Stomach (tissue), 19 donors: ENCODE measurements at places on chromosomes 6 and 20. TPM values are rescaled to one million over a fixed set of nuclear protein-coding genes. Genes with fewer than 3 reads are reported as not detected.

COX4I2 gene
- 4.8 TPM for polyA plus RNA-seq

C20orf202 gene
- polyA plus RNA-seq: not detected

DNA sequence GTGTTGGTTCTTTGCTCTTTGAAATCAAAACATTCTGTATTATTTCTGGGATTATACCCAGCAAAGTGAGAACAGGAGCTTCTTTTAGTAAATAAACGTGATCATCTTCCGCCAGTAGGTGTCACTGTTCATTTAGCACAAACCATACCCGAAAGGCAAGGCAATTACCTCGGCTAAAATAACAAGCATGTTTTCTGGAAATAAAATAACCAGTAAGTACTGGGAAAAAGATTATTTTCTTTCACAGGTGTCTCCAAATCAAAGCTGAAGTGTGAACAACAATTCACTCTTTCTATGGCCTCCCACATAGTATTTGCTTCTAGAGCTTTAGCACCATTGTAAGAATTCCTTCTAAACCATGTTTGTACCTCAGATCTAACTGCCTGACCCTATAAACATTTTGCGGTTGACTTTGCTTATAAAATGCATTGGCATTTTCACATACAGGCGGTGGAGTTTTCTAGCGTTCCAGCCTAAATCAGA is 144.6 kb upstream of the AGPAT4 start:
- H3K27me3 ChIP-seq: no peaks in the 10 kb centered on the region
- H3K27ac ChIP-seq: no peak overlapping the region
- no peak for DNase-seq
- no peaks in the 10 kb centered on the region for H3K4me1 ChIP-seq
- no peaks in the 10 kb centered on the region for H3K36me3 ChIP-seq

DNA sequence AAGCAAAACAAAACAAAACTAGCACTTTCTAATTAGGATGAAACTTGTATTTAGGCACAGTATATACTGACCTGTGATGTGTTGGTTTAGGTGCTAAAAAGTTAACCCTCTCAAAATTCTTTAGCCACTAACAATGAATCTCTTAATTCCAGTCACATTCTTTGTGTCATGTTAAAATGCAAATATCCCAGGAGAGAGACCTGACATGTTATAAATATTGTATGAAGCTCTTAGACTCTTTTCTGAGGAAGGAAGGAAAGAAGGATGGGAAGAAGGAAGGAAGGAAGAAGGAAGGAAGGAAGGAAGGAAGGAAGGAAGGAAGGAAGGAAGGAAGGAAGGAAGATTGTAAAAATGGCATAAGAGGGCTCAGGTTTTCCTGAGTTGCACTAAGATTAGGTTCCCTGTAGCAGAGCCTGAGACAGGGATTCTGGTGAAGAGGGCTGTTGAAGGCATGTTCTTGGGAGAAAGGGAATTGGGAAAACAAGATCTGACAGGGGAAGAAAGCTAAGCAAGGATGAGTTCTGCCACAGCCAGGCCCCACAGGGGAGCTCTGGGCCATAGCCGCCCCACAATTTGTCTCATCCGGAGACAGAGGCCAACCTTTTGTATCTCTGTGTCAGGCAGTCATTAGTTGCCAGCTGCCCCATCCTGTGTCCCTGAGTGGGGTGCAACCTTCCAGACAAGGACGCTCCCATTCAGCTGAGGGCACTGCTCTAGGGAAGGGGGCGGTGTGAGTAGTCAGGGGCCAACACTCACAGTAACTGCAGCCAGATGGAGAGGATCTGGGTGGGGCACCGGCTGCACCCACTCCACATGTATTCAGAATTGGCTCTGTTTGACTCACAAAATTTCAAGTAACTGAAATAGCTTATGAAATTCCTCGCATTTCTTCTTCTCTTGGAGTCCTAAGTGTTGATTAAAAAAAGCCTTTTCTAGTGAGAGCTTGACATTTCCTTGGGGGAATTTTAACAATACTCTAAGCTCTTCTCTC is 189.3 kb upstream of the ARG1 start:
- DNase-seq: no peak
- no peaks in the 10 kb centered on the region for H3K36me3 ChIP-seq
- no peaks in the 10 kb centered on the region for H3K4me1 ChIP-seq
- H3K4me3 ChIP-seq: no peak overlapping the region
- H3K27ac ChIP-seq: no peak overlapping the region
- no peaks in the 10 kb centered on the region for H3K27me3 ChIP-seq

GRCh38 chr20:3901028-3901705 is 12.0 kb downstream of the PANK2 start:
- H3K27me3 ChIP-seq: no peaks in the 10 kb centered on the region
- H3K4me1 ChIP-seq: peaks cover 38% of the 10 kb centered on the region
- H3K36me3 ChIP-seq: no peaks in the 10 kb centered on the region
- H3K4me3 ChIP-seq: no peak overlapping the region
- H3K27ac ChIP-seq: peak overlapping the region; percentile 33

GRCh38 chr6:36571122-36572043 is 22.8 kb upstream of the SRSF3 start:
- no peaks in the 10 kb centered on the region for H3K36me3 ChIP-seq
- H3K4me1 ChIP-seq: no peaks in the 10 kb centered on the region
- no peaks in the 10 kb centered on the region for H3K27me3 ChIP-seq
- no peak overlapping the region for H3K27ac ChIP-seq
- H3K4me3 ChIP-seq: no peak overlapping the region

DNA sequence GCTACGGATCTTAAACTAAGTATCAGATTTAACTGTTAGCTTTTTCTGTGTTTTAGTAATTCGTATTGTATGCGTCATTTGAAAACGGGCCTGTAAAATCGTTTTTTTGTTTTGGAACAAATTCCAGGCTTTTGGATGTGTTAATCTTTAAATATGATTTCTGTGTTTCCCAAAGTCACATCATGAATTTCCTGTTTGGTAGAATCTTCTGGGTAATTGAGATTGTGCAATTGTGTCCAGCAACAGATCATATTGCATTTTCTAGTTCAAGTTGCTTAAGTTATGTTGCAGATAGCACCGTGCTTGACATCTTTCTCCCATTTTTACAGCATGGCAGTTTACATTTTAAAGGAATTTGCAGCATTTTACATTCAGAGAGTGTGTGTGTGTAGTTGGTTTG is 1.9 kb downstream of the MAPK14 start:
- peaks cover 53% of the 10 kb centered on the region for H3K4me1 ChIP-seq
- DNase-seq: no peak
- H3K27ac ChIP-seq: peak overlapping the region; percentile 94
- peak overlapping the region; percentile 87 for H3K4me3 ChIP-seq
- H3K27me3 ChIP-seq: peaks cover 2% of the 10 kb centered on the region

GRCh38 chr6:36735110-36736071 is 37.8 kb downstream of the RAB44 start:
- peaks cover 20% of the 10 kb centered on the region for H3K4me1 ChIP-seq
- peak overlapping the region; percentile 27 for H3K4me3 ChIP-seq
- no peaks in the 10 kb centered on the region for H3K36me3 ChIP-seq

PRPH2 gene
- 0.38 TPM for polyA plus RNA-seq

DNA sequence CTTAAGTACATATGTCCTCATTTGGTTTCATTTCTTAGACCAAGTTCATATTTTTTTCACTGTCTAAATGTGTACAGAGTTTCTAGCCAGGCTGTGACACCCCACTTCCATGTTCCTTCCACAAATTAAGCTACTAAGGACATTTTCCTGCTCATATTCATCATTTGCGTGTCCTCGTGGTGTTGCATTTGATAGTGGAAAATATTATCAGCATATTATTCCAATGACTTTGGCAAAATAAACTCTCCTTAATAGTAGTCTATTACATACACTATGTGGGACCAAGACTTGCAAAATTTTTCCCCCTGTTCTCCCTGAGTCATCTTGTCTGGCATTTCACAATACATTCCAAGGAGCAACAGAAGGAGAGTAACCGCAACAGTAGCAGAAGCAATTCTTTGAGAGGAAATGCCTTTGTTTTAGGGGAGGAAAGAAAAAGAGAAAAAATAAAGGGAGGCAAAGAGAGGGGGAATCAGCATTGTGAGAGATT is 599.2 kb downstream of the COL12A1 start:
- no peak for DNase-seq
- no peak overlapping the region for H3K4me3 ChIP-seq
- peak overlapping the region; percentile 52 for H3K27ac ChIP-seq
- no peaks in the 10 kb centered on the region for H3K4me1 ChIP-seq
- H3K36me3 ChIP-seq: no peaks in the 10 kb centered on the region
- H3K27me3 ChIP-seq: no peaks in the 10 kb centered on the region

DNA sequence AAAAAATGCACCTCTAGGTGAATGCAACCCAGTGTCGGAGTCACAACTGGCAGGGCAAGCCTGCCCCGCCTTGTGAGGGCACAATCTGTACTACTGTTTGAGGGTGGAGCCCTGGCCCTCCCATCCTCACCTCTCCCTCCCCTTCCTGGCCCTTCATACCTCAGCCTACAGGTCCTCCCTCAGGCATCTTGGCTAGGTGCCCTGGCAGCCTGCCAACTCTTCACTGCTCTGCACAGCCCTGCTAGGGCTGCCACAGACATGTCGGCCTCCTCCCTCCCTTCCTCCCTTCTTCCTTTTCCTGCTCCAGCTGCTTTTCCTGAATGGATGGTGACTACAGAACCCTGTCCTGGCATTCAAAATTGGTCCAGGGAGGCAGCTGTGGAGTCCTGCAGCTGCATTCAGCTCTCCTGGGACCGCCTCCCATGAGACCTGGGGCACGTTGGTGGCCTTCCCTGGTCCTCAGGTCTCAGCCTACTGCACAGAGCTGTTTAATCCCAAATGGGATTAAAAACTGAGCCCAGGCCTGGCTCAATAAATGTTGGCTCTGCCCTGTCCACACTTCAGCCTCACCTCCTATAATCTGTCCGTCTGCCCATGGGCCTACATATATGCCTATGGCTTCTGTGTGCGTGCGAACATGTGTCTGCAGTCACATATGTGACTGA is 52.7 kb downstream of the CDH22 start:
- H3K4me1 ChIP-seq: no peaks in the 10 kb centered on the region
- peak; percentile 93 for DNase-seq
- H3K27ac ChIP-seq: no peak overlapping the region
- no peaks in the 10 kb centered on the region for H3K36me3 ChIP-seq
- H3K27me3 ChIP-seq: peaks cover 33% of the 10 kb centered on the region
- no peak overlapping the region for H3K4me3 ChIP-seq

DNA sequence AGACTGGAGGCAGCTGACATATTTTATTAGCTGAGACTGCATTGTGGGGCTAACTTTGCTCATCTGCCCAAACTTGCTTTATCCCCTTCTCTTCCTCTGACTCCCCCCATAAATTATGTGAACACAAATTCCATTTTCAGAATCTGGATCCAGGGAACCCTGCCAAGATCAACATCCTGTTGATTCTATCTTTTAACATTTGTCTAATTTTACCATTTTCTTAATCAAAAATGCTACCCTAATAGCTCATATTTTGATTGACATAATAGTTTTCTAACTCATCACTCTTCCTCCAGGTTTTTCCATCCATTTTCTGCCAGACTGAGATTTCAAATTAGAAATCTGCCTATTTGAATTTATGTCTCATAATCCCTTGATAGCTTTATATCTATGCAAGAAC is 184.7 kb upstream of the PRSS16 start:
- H3K4me1 ChIP-seq: no peaks in the 10 kb centered on the region
- no peak overlapping the region for H3K4me3 ChIP-seq
- H3K27ac ChIP-seq: no peak overlapping the region
- peaks cover 8% of the 10 kb centered on the region for H3K27me3 ChIP-seq

ERGIC3 gene
- polyA plus RNA-seq: 227 TPM

GRCh38 chr6:90586546-90586835 is 381 bp downstream of the MAP3K7 start:
- H3K27me3 ChIP-seq: no peaks in the 10 kb centered on the region
- DNase-seq: no peak
- peak overlapping the region; percentile 94 for H3K27ac ChIP-seq
- peak overlapping the region; percentile 98 for H3K4me3 ChIP-seq

CLPSL2 gene
- polyA plus RNA-seq: not detected

- no peak overlapping the region for H3K4me3 ChIP-seq
- peaks cover 11% of the 10 kb centered on the region for H3K4me1 ChIP-seq
- H3K27ac ChIP-seq: no peak overlapping the region
- H3K27me3 ChIP-seq: peaks cover 12% of the 10 kb centered on the region
- peak; percentile 83 for DNase-seq
- no peaks in the 10 kb centered on the region for H3K36me3 ChIP-seq
These were observed 82.7 kb downstream of the SH3BGRL2 start for GRCh38 chr6:79713701-79714322.

DNA sequence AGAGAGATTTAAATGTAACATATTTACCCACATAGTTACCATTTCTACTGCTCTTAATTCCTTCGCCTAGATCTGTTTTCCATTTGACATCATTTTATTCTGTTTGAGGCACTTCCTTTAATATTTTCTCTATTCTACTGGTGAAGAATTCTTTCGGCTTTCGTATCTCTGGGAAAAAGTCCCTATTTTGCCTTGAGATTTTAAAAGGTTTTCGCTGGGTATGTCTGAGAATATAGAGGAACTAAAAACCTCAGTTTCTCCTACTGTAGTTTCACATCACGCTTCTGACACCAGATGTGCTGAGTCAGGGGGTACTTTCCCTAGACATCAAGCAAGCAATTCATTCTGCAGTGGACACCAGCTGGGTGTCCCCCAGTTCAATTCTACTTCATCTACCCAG is 61.7 kb downstream of the E2F3 start:
- H3K27ac ChIP-seq: no peak overlapping the region
- DNase-seq: no peak
- H3K4me1 ChIP-seq: no peaks in the 10 kb centered on the region
- H3K36me3 ChIP-seq: no peaks in the 10 kb centered on the region
